Left ventricle myocardium superior (tissue), 1 donor: ENCODE measurements at places on chromosomes 1 and 21. TPM values are rescaled to one million over a fixed set of nuclear protein-coding genes. Genes with fewer than 3 reads are reported as not detected.

Gene RPE65
- total RNA-seq: not detected

Gene PLD5
- not detected for total RNA-seq

Gene PTAFR
- total RNA-seq: 2.2 TPM

Gene RAB7B
- total RNA-seq: 1.6 TPM

Gene LACTBL1
- total RNA-seq: not detected

Gene PYHIN1
- total RNA-seq: not detected

Gene SAMSN1
- total RNA-seq: 1.7 TPM

Gene RGSL1
- total RNA-seq: not detected

Gene GJB3
- not detected for total RNA-seq

Gene GPA33
- 0.07 TPM for total RNA-seq

Gene OPTC
- not detected for total RNA-seq

Gene UBE2U
- total RNA-seq: 1.2 TPM

Gene MT1HL1
- not detected for total RNA-seq

Gene ETNK2
- total RNA-seq: 3.3 TPM

Gene HLX
- total RNA-seq: 4.0 TPM

Gene SMG7
- 49.4 TPM for total RNA-seq

Gene ABCG1
- total RNA-seq: 11.1 TPM

Gene NSUN4
- 15.3 TPM for total RNA-seq

Gene MTFR1L
- total RNA-seq: 227 TPM

Gene AGMAT
- total RNA-seq: not detected
